T-helper 2 cell treated with Interferon-gamma antibody and Interleukin-4, amounts not matched to agents 5 μg/mL and 100 μg/mL, for 36 hours (primary cell): ENCODE measurements at places on chromosomes 2 and 18.

- no peak for DNase-seq
Measured at GRCh38 chr2:46801731-46802664, 113.6 kb downstream of the MCFD2 start.

- no peak for DNase-seq
Measured at GRCh38 chr2:105406221-105406620, 7.4 kb upstream of the FHL2 start.

- DNase-seq: peak; percentile 31
Measured at GRCh38 chr18:12839057-12839525, 44.9 kb downstream of the PTPN2 start.

DNA sequence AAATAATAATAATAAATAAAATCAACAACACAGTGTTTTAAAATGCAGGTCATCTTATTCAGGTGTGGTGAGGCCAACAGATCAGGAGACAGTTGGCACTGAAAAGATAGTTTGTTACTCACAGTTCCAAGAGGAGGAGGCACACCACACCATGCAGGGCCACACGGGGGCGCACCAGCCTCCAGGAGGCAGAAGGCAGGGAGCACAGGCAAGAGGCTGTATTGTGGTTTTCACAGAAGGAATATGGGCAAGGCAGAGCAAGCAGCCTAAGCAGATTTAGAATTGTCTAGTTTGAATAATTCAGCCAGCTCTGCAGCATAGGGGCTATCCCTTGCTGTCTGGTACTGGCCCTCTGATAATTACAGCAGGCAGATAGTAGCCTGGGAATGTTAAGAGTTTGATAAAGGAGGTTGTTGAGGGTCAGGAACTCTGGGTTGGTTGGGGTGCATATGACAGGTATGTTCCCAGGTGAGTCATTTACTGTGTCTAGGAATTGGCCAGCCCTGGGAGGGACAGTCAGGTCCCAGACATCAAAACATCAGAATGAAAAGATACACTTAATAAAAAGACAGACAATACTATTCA, 31.3 kb downstream of the KIAA2012 start:
- DNase-seq: peak; percentile 21

- DNase-seq: no peak
Measured at GRCh38 chr2:9380702-9381628, 42.4 kb downstream of the ITGB1BP1 start.

GRCh38 chr2:17713291-17713690, 40.3 kb downstream of the SMC6 start:
- no peak for DNase-seq

GRCh38 chr18:8960740-8961657, 141.5 kb upstream of the NDUFV2 start:
- no peak for DNase-seq

- no peak for DNase-seq
Measured at GRCh38 chr18:13616525-13617035, 109.8 kb downstream of the FAM210A start.

- no peak for DNase-seq
Measured at GRCh38 chr2:76274676-76275075, 564.0 kb upstream of the GCFC2 start.

- DNase-seq: no peak
Measured at GRCh38 chr2:38315707-38316333, 61.3 kb downstream of the ATL2 start.

- DNase-seq: no peak
Measured at GRCh38 chr2:62321380-62322289, 125.7 kb downstream of the B3GNT2 start.

GRCh38 chr2:99743146-99743545, 253.3 kb upstream of the REV1 start:
- DNase-seq: no peak

DNA sequence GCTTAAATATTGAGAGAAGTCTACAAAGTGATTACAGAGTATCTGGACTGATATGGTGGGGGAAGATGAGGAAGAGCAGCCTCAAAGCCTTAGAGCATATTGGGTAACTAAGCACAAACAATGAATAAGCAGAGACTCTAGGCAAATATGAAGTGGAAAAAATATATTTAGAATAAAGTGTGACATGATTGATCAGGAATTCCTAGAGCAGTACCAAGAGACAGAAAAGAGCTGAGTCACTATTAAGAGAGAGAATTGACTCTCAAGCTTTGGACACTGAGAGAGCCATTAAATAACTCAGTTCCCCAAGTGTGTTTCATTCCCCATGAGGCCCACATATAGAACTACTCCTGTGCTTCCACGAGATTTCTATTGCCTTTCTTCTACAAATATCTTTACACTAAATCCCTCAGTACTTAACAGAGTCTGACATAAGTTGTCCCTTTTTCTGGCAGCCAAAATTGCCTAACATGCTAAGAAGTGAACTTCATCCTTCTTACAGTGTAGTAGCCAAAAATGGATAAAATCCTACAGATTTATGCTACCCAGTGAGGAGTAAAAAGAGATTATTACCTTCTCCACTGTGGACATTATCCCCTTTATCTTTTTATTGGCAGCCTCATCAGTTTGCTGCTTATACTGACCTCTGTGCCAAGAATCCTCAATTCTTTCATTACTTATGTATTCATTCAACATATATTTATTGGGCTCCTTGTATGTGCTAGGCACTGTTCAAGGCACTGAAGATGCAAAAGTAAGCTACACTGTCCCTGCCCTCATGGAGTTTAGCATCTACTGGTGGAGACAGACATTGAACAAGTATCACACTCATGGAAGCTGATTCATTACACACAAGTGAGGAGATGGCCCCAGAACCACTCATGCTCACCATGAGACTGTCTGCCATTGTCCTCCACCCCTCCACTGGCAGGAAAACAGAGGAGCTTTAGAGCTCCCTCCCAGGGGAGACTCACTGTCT, 45.4 kb downstream of the SLC40A1 start:
- DNase-seq: no peak

GRCh38 chr2:189834059-189834458, 49.8 kb downstream of the PMS1 start:
- DNase-seq: no peak

DNA sequence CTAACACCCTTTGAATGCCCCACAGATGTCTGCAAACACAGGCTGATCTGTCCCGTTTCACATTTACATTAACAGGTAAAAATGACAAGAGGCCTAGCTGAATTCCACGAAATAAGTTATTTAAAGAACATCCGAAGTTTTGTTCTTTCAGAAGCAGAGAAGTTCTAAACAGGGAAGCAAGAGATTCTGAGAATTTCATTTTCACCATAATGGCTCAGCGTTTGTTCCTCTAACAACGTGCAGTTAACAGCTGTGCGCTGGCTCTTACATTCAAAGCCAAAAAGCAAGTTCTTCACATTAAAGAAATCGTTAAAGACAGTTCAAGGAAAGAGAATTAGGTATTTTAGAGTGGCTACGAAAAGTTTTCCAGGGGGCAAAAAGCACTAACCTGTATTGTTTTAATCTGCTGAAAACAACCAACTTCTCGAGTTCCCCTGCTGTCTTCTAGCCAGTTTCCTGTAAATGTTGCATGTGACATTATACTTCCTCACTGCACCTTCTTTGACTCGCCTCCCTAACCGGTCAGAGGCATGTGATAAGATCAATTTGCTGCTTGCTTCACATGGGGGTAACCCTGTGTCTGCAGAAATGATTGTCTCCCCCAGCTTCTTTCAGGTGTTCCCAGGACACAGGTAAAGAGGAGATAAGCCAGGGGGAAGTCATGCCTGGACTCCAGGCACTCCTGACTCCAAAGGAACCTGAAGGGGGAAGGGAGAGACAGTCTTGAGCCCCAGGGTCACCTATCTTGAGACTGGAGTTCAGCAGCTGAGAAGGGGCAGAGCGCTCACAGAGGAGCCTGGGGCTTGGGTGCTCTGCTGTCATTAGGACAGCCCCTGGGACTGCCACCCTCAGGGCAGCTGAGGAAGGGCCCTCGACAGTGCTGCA, 36.8 kb upstream of the WIPF1 start:
- peak; percentile 46 for DNase-seq

- no peak for DNase-seq
Measured at GRCh38 chr2:46142546-46143428, 154.4 kb upstream of the EPAS1 start.

GRCh38 chr2:134713176-134713575, 5.6 kb downstream of the TMEM163 start:
- DNase-seq: no peak

DNA sequence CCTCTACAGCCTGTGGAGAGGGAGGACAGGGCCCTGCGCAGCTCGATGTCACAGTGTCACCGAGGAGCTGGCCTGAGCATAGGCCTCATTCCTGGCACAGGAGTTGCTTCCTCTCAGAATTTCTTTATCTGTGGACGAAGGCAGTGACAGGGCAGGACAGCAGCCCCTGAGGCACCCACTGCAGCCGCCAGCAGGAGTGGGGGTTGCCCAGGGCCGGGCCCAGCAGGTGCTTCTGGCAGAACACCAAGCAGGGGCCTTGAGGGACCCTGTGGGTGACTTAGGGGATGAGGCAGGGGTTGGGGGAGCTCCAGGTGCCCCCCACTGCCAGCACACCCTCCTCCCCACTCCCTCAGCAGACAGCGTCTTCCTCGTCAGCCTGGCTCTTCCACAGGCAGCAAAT, 290.0 kb downstream of the PHLPP1 start:
- no peak for DNase-seq

DNA sequence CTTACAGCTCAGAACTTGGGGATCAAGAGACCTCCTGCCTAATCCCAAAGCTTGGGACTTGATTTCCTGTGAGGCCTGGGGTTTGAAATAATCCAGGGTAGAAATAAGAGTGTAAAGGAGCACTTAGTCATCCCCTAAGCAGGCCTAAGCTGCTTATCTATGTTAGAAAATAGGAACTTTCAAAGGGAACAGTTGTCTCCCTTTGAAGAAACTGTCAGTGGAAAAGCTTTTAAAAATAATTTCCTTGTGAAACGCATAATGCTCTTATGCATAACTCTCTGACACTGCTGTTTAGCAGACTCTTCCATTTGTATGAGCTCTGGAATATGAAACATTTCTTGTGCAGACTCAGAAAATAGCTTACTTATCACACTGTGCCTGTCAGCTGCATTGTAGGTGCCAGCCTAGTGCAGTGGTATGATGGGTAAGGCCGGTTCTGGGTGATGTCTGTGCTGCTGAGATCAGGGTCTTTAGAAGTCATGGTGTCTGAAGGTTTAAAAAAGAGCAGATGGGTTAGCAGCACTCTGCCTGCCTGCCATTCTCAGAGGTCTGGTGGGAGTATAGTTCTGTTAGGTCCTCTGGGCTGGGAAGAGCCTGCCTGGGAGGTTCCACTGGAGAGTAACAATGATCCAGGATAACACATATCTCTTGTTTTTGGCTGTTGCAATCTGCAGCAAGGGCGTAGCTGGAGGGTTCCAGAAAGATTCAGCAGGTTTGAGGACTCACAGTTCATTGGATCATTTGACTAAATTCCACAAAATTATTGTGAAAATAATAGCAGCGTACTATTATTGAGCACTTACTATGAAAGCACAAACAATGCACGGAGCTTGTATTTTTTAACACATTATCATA, 283.2 kb upstream of the MEX3C start:
- no peak for DNase-seq

- no peak for DNase-seq
Measured at GRCh38 chr2:181235683-181236459, 221.3 kb upstream of the ITGA4 start.

GRCh38 chr2:142877216-142877838, at the start of gene KYNU:
Gene KYNU, plus strand, starts transcription at chr2:142877664. Its CDS starts 7,704 bp downstream, at chr2:142885368.
- no peak for DNase-seq

DNA sequence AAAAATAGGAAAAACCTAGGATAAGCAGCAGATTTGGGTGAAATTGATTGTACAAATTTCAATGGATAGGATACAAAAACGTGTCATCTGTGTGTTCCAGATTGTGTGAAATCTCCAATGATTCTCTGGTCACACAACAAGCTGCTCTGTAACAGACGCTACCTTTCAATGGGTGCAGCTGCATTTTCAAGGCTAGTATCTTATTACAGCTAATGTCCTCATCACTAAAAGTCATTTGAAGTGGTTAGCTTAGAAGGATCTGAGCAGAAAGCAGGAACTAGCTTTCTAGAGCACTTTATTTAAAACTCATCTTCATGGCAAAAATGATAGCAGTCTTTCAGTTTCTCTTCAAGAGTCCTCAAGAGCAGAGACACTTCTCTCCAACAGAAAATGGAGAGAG, 364.6 kb downstream of the LRP1B start:
- DNase-seq: no peak

GRCh38 chr2:174985614-174986013, 19.6 kb downstream of the CHN1 start:
- DNase-seq: no peak

DNA sequence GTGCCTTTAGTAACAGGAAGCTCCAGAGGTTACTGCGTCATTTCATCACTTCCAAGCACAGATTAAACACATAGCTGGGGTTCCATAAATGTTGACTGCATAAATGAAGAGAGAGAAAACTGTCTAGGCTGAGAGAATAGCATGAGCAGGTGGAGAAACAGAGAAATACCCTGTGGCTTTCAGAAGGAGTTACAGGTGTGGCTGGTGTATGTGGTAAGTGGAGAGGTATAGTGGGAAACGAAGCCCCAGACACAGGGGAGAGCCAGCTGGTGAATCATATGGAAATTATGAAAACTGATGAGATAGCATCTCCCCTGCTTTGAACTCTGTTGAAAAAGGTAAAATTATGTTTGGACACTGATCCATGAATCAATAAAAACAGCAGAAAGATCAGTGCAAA, 807.4 kb upstream of the POU3F3 start:
- no peak for DNase-seq

- DNase-seq: no peak
Measured at GRCh38 chr2:147851244-147851930, 6.6 kb downstream of the ACVR2A start.

DNA sequence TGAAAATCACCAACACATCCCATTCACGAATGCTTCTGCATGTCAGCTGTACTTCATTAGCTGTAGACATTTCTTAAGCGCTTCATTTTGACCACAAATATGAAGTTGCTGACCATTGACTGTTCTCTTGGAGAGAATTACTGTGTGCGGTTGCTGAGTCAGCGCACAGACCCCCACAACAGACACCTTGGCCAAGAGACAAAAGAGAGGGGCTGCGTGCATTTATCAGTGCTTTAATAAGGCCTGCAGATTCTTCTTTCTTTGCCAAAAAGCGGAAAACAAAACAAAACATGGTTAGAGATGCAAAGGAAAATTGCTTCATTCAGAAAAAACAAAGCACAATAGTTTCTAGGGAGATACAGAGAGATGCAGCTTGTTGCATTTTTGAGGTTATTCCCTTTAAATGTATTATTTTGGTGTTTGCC, 174.7 kb downstream of the ACKR3 start:
- DNase-seq: no peak

DNA sequence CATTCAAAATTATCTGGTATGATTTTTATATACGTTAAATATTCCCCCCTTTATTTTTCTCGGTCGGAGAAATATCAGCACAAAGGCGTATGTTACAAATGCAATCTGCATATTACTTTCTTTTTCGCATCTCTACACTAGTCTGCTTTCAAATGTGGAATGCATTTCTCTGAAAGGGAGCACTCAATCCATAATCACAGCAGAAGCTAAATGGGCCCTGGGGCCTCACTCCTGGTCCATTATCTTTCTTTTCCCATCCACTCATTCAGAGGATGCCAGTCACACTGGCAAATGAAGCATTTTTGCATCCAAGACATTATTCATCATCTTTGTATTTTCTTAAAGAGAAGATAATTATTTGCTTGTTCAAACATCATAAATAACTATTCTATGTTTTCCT, 295.2 kb upstream of the LRP1B start:
- DNase-seq: no peak

GRCh38 chr2:11589316-11589940, 55.6 kb downstream of the GREB1 start:
- no peak for DNase-seq
